Stimulated activated naive CD4-positive, alpha-beta T cell treated with Interleukin-2 at 50 U/mL for 16 hours (primary cell): ENCODE measurements at places on chromosomes 3 and 15.

DNA sequence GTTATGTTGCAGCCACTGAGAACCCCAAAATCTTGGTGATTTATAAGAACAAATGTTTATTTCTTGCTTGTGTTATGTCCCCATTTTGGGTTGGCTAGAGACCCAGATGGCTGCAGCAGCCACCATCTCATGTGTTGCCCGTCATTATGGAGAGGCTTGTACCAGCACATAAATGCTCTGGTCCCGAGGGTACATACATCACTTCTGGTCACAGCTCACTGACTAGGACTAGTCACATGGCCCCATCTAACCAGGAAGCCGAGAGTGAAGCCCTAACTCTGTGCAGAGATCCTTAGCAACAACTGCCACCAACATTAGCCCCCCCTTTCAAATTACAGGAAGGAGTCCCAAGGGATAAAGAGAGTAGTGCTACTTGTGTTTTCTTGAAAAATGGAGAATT lies 25.5 kb upstream of the HACD2 start:
- no peak for DNase-seq

GRCh38 chr3:65930648-65931047 lies 108.1 kb downstream of the MAGI1 start:
- no peak for DNase-seq

DNA sequence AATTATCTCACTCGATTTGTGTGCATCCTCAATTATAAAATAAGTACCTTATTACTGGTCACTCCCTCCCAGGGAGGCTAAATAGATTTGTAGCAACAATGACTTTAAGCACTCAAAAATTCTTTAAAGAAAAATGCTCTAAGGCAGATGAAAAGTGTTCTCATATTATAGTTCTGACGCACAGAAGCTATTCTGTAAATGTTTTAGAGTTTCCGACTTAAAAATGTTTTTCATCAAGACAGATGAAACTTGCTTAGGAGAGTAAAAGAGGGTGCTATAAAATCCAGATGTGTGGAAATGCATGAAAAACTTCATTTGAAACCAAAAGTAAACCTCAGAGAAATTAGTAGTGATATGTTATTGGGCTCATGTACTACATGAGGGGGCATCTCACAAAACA lies 398.4 kb upstream of the KCNMB2 start:
- no peak for DNase-seq

DNA sequence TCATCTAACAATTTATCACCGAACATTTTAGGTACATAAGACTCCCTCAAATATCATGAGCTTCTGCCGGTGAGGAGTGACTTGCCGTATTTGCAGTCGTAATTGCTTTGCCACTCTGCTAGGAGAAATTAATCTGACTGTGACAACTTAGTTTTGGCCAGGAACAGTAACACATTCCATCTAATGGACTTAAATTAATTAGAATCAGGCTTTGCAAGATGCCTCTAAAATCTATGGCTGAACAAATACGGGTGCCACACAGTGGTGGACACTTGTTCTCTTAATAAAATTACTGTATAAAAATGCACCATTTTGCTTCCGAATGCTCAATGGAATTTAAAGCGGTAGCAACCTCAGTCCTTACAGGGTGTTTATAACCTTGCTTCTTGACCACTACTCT lies 27.6 kb upstream of the BDH1 start:
- DNase-seq: no peak

- DNase-seq: no peak
These were observed 51.6 kb upstream of the C15orf39 start for GRCh38 chr15:75149867-75150709.

- no peak for DNase-seq
These were observed 79.0 kb downstream of the IGF1R start for GRCh38 chr15:98727115-98728040.

- DNase-seq: no peak
These were observed 41.3 kb upstream of the PIK3CB start for GRCh38 chr3:138875754-138876664.

GRCh38 chr3:126938520-126939337 lies 44.2 kb upstream of the PLXNA1 start:
- no peak for DNase-seq

GRCh38 chr15:74326746-74327145 lies 40.7 kb downstream of the CYP11A1 start:
- no peak for DNase-seq

DNA sequence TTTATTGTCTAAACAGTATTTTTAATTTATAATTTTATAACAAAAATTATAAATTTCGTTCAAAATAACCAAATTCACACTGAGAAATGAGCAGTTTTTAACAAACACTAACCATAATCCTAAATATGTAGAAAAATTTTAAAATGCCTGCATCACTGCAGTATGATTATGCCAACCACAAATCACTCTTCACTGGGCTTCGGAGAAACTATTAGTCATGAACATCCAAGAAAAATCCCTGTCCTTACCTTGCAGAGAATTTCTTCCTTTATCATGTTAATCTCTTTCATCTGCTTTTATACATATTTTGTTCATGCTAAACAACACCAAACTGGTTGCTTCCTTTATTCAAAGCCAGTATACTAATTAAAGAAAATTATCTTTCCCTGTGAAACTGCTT lies 511.0 kb upstream of the ALCAM start:
- DNase-seq: no peak

- DNase-seq: no peak
These were observed 279.7 kb downstream of the XXYLT1 start for GRCh38 chr3:194991338-194991654.

DNA sequence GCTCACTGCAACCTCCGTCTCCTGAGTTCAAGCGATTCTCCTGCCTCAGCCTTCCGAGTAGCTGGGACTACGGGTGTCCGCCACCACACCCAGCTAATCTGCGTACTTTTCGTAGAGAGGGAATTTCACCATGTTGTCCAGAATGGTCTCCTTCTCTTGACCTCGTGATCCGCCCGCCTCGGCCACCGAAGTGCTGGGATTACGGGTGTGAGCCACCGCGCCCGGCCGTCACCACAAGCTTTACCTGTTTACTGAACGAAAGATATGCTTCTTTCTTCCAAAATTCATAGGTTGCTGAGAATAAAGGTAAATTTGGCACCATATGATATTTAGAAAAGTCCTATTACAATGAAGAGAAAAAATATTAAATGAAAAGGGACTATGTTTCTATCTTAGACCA lies 333.5 kb upstream of the EPHA6 start:
- no peak for DNase-seq

DNA sequence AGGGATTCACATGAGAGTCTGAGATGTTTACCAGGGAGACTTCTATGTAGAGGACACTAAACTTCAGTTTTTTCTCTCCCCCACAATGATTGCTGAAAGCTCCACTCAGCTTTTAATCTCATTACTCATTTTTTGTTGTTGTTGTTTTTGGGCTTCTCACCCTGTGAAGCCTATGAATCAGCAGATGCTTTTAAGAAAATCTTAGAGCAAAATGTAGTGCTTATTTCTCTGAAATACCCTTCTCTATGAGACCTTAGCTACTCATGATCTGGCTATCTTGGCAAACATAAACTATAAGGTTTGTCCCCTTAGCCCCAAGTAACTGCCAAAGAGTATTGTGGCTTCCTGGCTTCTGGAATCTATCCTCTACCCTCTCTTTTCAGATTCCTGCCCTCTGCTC lies 537.3 kb downstream of the OCA2 start:
- DNase-seq: no peak

DNA sequence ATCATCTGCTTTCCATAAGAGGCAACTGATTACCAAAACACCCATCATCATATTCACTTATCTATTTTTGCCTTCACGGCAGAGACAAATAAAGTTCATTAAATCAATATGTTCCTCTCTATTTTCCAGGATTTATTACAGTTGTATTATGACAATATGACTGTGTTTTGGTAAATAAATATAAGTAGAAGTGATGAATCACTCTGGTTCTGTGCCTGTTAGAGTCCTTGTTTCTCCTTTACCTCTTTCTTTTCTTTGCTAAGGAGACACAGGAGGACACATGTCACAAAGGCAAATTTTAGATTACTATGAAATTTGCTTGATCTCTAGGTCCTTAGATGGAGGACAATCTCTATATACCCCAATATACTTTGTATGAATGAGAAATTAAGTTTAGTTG lies 152.6 kb upstream of the PLSCR5 start:
- DNase-seq: no peak

GRCh38 chr15:60212536-60212935 lies 185.2 kb downstream of the ANXA2 start:
- no peak for DNase-seq

DNA sequence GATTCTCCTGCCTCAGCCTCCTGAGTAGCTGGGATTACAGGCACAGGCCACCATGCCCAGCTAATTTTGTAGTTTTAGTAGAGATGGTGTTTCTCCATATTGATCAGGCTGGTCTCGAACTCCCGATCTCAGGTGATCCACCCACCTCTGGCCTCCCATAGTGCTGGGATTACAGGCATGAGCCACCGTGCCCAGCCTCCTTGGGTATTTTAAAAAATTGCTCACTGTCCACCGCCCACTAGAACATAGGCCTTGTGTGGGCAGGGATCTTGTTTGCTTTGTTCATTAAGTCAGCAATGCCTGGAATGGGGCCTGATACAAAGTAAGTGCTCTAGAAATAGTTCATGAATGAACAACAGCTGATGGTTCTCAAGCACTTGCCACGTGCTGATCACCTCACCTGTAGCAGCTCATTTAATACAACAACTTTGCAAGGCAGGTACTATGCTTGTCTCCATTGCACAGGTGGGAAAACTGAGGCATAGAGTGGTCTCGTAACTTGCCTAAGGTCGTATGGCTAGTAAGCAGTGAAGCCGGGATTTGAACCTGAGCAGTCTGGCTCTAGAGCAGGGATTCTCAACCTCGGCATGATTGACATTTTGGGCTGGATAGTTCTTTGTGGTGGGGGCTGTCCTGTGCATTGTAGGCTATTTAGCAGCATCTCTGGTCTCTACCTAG lies 12.7 kb upstream of the CTSH start:
- DNase-seq: no peak

DNA sequence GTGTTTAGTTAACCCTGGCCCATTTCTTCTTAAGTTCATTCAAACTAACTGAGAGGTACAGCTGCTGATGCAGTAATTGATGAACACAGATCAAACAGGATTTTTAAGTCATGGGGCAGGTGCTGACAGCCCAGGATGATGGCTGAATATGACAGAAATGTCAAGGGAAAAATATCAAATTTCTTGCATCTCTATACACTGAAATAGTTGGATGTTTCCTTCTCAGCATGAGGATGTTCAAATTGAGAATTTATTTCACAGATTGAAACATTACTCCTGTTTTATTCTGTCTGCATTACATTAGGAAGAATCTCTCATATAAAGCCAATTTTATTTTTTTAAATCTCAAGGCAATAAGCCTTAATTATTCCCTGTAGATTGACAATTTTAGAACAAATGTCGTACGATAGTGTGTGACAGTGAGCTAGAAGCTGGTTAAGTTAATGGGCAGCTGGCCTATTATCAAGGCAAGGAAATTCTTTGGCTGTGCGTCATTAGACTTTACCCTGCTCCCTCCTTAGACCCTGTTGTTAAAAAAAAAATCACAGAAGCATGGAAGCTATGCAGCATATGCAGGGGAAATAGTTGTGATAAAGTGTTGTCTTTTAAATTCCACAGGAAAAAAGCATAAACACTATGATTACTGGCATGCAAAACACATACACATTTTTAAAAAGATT lies 183.8 kb upstream of the KCNMB2 start:
- no peak for DNase-seq

- no peak for DNase-seq
These were observed 324.8 kb upstream of the AZI2 start for GRCh38 chr3:28673446-28673845.

- no peak for DNase-seq
These were observed 278.7 kb downstream of the ERC2 start for GRCh38 chr3:56189536-56189935.

- DNase-seq: peak; percentile 10
These were observed 57.9 kb downstream of the ARHGAP31 start for GRCh38 chr3:119352034-119352609.

GRCh38 chr15:66966256-66966655 lies 99.1 kb upstream of the SMAD3 start:
- DNase-seq: no peak

DNA sequence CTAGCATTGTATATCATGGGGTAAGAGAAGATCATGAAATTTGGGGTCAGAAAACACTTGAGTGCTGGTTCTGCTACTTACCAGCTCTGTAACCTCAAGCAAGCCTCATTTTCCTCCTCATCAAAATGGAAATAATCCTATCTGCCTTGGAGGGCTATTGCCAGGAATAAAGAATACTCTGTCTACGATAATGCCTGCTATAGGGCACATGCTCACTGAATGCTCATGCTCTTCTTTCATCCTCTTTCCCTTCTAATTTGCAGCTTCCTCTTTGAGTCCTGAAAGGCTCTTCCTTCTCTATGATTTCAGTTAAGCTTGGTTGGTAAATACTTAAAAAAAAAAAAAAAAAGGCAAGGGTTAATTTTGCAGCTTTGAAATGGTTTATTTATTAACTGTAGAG lies 12.8 kb downstream of the RTP1 start:
- no peak for DNase-seq

GRCh38 chr15:64009241-64009640 lies 37.0 kb downstream of the DAPK2 start:
- DNase-seq: no peak

- DNase-seq: no peak
These were observed 78.8 kb downstream of the FBN1 start for GRCh38 chr15:48566668-48567067.

DNA sequence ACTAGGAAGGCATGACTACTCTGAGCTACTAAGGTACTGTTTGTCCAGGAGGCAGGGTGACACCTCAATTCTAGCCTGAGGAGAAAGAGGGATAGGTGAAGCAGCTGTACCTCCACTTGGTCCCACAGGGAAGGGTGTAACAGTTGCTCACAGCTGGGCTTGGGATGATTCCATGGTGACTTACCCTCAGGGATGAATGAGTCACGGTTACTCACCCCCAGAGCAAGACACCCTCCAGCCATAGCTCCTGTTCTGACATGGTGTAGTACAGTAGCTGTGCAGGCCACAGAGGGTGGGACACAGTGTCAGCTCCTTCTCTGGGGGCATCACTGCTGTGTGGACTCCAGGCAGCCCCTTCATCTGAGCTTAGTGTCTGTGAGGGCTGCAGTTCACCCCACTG lies 868.6 kb upstream of the SEMA6D start:
- no peak for DNase-seq

GRCh38 chr15:63461230-63461985 lies 43.0 kb upstream of the USP3 start:
- DNase-seq: no peak

- DNase-seq: peak; percentile 57
These were observed 10.0 kb downstream of the CRYGS start for GRCh38 chr3:186534113-186534669.
